ENCODE measurements at places on chromosomes 2 and 18. TPM values are rescaled to one million over a fixed set of nuclear protein-coding genes. Genes with fewer than 3 reads are reported as not detected.

The IL1B gene
- 0.37 TPM for total RNA-seq

The MXD1 gene
- 5.0 TPM for total RNA-seq

The RGPD4 gene
- total RNA-seq = 0.10 TPM

The DYSF gene
- 49.2 TPM for total RNA-seq

The ZNF407 gene
- total RNA-seq = 12.0 TPM

The HOXD8 gene
- 0.92 TPM for total RNA-seq

The LOXL3 gene
- 2.6 TPM for total RNA-seq

The UGT1A7 gene
- not detected for total RNA-seq

The DIPK1C gene
- total RNA-seq = 6.3 TPM

The SPATA3 gene
- not detected for total RNA-seq

The HK2 gene
- 3.8 TPM for total RNA-seq

The SP9 gene
- not detected for total RNA-seq

Measured in left ventricle myocardium superior (tissue), 1 donor.